RCC 7860 (cell line): ENCODE measurements at places on chromosomes 3 and 15.
A peak's percentile ranks its signal among the peaks of the same experiment; 100 is the strongest.

- DNase-seq = peak; percentile 70
These were observed 62.0 kb downstream of the TSC22D2 start for GRCh38 chr3:150469931-150470740.

DNA sequence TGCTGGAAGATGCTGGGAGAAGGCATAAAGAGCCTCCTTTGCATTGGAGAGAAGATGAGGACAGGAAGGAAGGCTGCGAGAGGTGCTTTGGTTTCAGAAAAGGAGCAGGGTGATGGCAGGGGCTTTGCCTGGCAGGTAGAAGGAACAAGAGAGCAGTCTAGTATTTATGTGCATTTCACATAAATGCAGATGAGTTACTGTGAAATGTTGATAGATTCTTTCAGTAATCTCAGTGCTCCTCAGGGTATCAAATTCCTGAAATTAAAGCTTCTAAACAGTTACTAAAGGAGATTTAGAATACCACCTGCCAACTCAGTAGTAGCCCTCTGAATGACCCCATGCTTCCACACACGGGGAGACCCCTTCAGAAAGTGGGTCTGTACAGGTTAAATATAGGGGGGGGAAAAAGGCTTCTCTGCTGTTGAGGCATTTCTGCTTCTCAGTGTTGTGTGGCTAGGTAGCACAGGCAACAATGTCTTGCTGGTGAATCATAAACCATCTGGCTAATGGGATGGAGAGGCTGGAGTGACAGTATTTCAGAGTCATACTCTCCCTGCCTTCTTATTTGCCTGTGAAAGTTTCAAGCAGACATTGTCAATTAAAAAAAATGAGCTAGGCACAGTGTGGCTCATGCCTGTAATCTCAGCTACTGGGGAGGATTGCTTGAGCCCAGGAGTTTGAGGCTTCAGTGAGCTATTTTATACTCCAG, 14.3 kb upstream of the FBXL22 start:
- DNase-seq = peak; percentile 88

DNA sequence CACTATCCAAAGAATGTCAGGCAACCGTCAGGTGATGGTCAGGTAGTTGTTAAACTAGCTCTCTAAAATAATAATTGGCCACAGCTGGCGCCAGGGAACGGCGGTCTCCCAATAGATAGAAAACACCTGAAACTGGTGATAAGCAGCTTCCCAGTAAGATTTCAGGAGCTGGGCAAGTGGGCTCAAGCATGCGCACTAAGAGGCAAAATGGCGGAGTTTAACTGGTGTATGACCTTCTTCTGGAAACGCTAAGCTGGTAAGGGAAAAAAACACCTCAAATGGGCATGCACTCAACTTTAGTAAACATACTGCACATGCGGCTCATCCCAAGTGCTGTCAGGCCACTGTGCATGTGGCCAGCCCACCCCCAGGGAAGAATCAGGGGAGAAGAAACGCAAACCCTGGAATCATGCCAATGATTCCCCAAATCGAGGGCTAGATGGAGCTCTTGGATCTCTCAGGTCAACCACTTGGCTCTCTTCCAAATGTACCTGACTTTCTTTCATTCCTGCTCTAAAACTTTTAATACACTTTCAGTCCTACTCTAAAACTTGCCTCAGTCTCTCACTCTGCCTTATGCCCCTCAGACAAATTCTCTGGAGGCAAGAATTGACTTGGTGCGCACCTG, 195.0 kb downstream of the ZNF621 start:
- peak; percentile 8 for DNase-seq

- DNase-seq = no peak
These were observed 112.4 kb upstream of the ALDH1A3 start for GRCh38 chr15:100767001-100767825.

- DNase-seq = peak; percentile 30
These were observed 7.2 kb downstream of the SH3BP5 start for GRCh38 chr3:15325228-15325627.

DNA sequence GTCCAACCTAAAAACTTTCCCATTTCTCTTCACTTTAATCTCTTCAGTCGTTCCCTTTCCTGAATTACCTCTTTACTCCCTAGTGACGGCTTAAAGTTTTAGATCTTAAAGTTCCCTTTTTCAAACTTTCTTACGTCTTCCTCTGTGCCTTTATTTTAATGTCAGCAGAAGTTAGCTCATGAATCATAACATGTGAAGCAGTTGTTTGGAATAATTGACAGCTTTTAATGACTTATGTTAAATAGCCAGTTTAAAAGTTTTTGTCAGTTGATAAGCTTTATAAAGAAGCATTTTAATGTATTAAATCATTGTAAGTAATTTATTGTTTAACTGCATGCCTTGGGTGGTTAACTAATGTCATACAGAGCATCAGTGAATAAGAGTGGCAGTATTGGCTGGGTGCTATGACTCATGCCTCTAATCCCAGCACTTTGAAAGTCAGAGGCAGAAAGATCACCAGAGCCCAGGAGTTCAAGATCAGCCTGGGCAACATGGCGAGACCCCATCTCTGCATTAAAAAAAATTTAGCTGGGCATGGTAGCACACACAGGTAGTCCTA, 33.9 kb downstream of the PIK3CA start:
- no peak for DNase-seq

GRCh38 chr3:136989781-136990524, 32.2 kb downstream of the IL20RB start:
- DNase-seq = no peak

DNA sequence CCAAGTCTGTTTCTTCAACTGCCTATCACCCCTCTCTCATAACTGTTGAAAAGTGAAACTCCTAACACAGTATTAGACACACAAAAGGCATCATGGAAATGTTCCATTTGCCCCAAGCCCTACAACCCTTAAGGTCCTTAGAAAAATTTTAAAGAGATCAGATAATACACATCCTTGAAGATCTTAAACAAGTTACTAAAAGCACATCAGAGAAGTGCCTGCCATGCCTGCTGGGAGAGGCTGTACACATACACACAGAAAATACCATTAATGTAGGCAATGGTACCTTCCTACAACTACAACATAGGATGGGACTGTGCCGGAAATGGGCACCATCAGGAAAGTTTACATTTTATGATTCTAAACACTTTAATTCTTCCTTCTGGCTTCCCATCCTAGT, 3.3 kb downstream of the ADAM10 start:
- DNase-seq = no peak

DNA sequence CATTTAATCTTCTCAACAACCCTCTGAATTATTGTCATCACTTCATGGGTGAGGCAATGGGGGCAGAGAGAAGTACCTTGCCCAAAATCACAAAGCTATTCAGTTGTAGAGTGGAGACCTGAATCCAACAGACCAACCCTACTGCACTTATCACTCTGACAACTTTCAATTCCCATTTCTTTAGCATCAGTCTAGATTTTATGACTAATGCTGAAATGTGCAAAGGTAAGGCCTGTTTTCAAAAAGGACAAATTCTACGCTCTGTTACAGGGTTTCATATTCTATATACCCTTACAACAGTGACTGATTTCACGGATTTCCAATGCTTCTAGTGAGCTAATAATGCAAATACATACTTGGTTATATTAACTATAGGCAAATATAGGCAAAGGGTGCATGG, 286.0 kb downstream of the ADAMTS17 start:
- no peak for DNase-seq

- no peak for DNase-seq
These were observed 205.0 kb downstream of the ADAMTSL3 start for GRCh38 chr15:83858820-83859505.

DNA sequence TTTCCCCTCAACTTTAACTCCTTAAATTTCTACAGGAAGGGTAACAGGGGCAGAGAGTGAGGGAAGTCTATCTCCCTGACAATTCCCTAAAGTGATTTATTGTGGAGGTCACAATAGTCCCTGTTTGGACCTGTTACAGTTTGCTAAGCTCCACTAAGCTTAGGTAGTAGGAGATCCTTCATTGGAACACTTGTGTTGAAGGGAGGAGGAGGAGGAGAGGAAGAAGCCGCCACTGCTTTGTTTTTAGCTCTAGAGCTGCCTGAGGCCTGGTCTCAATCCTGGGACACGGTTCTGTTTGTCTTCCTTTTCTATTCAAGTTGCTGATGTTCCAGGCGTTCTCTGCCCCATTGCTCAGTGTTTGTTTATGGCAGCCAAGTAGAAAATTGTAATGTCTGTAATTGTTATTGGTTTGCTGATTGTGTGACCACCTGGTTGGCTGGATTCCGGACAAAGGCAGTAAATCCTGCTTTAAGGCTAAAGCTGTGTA, 48.4 kb downstream of the HES1 start:
- no peak for DNase-seq

DNA sequence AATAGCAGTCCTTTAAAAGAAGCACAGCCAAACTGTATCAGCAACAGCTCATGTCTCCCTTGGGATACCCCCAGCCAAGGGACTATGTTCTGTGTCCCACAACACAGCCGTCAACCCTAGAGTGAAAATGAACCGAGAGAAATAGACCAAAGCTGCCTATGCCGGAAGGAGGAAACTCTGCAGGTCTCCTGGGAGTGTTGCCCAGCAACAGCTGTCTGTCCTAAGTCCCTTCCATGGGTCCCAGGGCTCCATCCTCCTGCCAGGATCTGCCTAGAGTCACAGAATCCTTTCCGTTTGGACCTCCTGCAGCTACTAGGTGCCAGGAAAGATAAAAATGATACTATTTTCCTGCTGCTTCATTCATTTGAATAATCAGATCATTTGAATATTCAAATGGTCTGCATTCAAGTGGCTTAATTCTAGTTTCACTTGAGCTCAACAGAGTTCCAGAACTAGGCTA, 53.1 kb downstream of the TRANK1 start:
- no peak for DNase-seq

DNA sequence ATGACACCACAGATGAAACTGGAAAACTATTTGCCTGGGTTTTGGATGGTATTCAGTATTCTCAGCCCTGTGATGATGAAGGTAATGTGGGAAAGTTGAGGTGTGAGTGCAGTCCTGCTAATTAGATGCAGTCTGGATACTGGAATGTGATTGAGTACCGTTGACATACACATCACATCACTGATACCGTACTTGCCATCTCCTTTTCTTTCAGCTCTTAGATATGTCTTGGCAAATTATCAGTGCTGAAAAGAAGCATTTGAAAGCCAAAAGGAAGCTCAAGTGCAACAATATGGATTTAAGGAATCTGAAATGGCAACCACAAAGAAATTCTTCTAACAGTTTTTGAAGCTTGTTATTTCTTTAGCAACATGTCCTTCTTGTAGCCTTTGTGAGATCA, 381.4 kb upstream of the TGFBR2 start:
- no peak for DNase-seq

DNA sequence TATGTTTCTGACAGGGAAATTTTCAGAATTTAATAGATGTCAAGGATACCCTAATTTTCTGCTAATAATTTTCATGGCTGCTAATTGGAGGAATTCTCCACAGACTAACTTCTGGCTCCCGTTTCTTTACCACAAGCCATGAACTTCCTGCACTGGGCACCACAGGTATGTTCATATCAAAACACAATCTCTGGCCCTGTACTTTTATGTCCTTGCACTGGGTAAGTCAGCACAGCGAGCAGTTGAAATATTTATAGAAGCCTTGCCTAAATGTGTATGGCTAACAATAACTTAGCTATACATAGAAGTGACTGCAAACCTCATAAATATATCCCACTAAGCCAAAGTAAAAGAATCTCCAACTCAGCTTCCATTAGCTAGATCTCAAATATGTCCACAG, 246.9 kb downstream of the ZIC1 start:
- DNase-seq = no peak

- DNase-seq = no peak
These were observed 25.7 kb upstream of the MYLK start for GRCh38 chr3:123909785-123910184.

DNA sequence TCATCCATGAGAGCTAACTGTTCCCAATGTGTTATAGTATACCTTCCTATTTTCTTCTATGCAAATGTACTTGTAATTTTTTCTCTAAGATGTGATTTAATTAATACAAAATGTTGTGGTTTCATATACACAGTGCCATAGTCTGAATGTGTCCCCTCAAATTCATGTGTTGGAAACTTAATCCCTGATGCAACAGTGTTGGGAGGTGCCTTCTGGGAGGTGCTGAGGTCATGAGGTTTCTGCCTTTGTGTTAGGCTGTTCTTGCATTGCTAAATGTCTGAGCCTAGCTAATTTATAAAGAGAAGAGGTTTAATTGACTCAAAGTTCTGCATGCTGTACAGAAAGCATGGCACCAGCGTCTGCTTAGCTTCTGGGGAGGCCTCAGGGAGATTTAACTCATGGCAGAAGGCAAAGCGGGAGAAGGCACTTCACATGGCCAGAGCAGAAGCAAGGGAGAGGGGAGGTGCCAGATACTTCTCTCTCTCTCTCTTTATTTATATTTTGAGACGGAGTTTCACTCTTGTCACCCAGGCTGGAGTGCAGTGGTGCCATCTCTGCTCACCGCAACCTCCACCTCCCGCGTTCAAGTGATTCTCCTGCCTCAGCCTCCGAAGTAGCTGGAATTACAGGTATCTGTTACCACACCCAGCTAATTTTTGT, 34.7 kb upstream of the BNIP2 start:
- DNase-seq = no peak

DNA sequence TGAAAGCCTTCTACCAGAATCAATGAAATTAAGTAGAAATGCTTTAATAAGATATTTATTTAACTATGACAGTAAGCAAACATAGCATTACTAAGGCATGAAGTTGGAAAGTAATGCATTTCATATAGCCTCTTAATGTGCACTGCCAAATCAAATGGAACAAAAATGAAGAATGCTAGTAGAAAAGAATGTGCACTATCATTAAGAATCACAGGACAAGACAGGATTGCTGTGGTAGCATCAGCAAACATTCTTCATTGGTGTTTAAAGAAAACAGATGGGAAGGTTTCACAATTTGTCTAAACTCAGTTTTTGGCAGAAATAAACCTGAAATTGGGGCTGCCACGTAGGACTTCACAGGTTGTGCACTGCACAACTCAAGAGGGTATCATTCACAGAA, 168.9 kb downstream of the CNTN3 start:
- DNase-seq = no peak

- DNase-seq = no peak
These were observed 213.0 kb upstream of the FEZF2 start for GRCh38 chr3:62586356-62586755.

- no peak for DNase-seq
These were observed 260.4 kb upstream of the KCNMB2 start for GRCh38 chr3:178275793-178276192.

- peak; percentile 86 for DNase-seq
These were observed 60.2 kb downstream of the TMEM44 start for GRCh38 chr3:194572944-194573491.

GRCh38 chr3:154029926-154030325, 91.3 kb upstream of the ARHGEF26 start:
- no peak for DNase-seq

DNA sequence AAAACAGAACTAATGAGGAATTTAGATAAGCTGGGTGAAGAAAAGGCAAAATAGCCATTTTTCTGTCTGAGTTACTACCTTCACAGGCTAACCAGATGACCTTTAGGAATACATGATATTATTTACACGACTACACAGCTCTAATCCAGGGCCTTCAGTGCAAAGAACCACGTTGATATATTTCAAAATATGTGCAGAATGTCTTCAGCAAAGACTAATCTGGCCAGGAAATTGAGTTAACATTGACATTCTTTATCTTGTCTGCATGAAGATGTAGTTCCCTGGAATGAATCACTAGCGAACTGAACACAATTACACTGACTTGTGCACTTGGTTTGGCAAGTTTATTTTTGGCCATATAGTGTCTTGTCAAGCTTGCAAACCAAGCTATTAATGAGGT, 41.5 kb downstream of the PDHB start:
- DNase-seq = no peak
